Stimulated activated memory B cell treated with anti-CD40 and anti-IgM and Interleukin-4, amounts not matched to agents 10 μg/mL and 1 μg/mL and 100 μg/mL, for 72 hours (primary cell): ENCODE measurements at places on chromosomes 6 and 20.
A peak's percentile ranks its signal among the peaks of the same experiment; 100 is the strongest.

GRCh38 chr6:162267641-162268040 lies 459.9 kb downstream of the PRKN start:
- ATAC-seq: no peak

- no peak for ATAC-seq
Measured at GRCh38 chr20:58102744-58103516, 125.5 kb downstream of the ANKRD60 start.

DNA sequence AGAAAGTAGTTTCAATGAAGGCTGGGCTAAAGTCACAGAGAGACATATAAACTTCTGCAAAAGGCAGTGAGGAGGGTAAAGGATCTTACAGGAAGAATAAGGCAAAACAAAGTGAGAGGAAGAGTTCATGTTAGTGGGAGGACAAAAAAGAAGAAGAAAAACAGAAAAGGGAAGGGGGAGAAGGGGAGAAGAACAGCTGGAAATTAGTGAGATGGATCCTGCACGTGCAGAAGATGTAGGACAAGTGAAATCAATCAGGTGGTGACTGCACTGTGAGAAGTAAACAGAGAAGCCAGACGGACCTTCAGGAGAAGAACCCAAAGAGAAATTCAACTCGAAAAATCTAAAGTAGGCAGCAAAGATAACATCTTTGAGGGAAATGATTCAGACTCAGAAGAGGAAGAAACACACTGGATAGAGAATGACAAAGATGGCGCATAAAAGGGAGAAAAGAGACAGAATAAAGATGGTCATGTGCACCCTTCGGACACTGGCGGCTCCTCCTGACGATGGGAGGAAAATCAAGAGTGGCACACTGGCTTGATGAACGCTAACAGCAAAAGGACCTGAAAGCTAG lies 105.9 kb downstream of the MYB start:
- ATAC-seq: no peak

GRCh38 chr20:44861531-44862006 lies 23.9 kb upstream of the YWHAB start:
- ATAC-seq: no peak

- no peak for ATAC-seq
Measured at GRCh38 chr6:75812560-75812959, 63.5 kb downstream of the MYO6 start.

DNA sequence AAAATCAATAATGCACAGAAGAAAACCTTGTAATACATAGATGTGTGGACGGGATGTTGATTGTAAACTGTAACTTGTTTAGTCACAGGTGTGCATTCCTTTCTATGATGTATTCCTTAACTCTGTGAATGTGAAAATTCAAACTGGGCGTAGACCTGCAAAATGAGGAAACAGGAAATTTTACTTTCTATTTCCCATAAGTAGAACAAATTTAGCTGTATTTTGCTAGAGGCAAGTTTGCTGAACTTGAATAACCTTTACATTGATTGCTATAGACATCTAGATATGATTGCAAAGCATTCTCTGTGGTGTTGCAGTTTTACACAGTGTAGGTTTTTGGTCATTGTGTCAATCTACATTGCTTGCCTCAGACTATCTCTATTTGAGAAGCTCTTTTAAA lies 368.4 kb upstream of the MAN1A1 start:
- ATAC-seq: no peak

DNA sequence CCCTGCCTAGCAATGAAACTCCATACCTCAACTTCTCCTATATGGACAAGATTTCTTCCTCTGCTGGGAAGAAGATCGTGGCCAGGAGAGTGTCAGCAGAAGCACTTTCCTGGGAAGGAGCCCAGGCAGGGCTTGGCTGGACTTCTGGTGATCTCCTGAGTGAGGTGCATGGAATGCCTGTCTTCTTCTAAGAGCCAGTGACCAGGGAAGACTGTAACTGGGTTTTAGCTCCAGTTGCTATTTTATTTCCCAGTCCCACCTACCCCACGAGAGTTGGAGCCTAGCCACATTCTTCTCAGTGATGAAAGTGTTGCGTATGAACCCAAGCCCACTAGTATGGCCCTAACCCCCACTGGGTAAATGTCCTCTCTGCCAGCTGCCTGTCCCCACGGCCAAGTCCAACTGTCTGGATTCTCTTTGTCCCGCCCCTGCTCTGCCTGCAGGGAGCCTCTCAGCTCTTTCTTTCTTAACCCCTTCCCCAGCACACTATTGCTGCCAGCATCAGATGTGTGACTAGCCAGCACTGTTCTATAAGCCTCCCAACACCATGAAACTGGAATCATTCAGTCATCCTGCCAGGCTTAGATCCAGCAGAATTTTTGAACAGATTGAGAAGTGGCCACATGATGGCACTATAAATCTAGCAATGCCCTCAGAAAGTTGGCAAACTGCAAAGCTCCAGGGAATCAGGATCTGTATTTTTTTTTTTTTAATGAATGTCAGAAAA lies 69.8 kb upstream of the FAM184A start:
- no peak for ATAC-seq

DNA sequence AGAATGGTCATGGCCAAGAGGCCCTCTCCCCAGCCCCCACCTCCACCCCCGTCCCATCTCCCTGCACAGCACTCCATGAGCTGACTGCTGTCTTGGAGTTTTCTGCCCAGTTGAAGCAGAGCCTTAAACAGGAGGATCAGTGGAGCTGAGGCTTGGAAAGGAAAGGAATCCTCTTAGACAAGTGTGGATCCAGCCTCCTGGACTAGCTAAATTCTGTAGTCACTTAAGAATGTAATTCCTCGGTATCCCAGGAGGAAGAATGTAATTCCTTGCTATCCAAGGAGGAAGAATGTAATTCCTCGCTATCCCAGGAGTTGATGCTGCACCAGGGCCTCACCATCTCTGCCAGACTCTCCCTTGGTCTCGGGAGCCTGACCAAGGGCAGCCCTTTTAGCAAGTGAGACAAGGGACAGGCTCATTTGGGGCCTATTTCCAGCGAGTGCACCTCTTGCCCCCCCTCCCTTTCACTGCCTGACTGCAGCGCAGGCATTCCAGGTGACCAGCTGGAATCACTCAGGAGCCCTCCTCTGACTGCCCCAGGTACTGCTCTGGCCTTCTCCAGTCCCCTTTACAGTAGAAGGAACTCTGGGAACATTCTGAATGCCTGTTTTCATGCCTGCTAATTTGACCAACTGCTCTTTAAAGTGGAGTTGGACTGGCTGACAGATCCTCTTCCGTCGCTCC lies 76.2 kb downstream of the TCP11 start:
- ATAC-seq: no peak

GRCh38 chr6:118524686-118525085 lies 23.4 kb upstream of the PLN start:
- no peak for ATAC-seq

- ATAC-seq: no peak
Measured at GRCh38 chr20:34720266-34720665, 16.1 kb downstream of the TP53INP2 start.

DNA sequence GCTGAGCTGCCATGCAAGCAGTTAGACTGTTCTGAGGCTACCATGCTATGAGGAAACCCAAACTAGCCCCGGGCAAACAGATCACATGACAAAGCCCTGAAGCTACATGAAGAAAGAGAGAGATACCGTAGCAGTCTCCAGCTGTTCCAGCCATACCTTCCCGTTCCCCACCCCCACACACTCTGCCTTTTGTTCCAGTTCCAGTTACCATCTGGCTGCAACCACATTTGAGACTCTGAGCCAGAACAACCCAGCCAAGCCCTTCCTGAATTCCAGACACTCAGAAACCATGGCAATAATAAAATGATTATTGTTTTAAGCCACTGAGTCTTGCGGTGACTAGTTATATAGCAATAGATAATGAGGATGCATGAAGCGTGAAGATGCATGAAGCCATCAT lies 28.3 kb downstream of the RIN2 start:
- ATAC-seq: no peak

DNA sequence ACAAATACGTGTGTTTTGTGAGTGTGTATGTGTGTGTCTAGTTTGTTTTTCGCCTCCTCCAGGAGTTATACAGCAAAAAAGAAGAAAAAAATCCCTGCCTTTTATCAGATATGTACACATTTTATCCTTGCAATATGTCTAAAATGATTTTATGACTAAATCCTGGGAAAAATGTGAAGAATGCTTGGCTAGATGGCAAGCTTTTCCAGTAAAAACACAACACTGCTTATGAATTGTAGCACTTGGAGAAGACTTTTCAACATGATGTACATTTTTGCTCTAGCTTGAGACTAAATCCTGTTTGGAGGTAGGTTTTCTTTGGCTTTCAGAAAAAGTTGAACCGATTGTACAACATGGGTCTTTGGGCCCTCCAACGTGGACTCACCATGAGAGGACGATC lies 160.2 kb downstream of the GMPR start:
- ATAC-seq: no peak

- peak; percentile 80 for ATAC-seq
Measured at GRCh38 chr6:170516783-170517616, 36.1 kb downstream of the PSMB1 start.

- ATAC-seq: peak; percentile 94
Measured at GRCh38 chr20:1266167-1266973, at the start of gene SNPH. Gene SNPH (plus strand): TSS chr20:1266294. CDS start chr20:1296240, 29,946 bp downstream.

DNA sequence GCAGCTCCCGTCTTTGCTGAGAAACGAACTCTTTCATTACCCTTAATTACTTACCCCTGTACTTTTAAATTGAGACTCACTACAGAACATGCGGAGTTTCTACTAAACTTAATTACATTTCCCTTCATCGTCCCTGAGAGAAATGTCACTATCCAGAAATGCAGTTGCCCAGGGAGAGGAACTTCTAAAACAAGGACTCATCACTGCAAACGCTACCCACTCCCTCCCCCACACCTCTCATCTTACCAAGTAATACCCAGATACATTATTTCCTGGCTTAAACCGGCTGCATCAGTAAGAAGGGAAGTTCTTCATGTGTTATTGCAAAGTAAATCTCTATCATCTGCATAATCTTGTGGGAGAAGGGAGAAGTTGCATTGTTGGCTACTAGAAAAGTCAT lies 138.3 kb downstream of the IPCEF1 start:
- no peak for ATAC-seq

DNA sequence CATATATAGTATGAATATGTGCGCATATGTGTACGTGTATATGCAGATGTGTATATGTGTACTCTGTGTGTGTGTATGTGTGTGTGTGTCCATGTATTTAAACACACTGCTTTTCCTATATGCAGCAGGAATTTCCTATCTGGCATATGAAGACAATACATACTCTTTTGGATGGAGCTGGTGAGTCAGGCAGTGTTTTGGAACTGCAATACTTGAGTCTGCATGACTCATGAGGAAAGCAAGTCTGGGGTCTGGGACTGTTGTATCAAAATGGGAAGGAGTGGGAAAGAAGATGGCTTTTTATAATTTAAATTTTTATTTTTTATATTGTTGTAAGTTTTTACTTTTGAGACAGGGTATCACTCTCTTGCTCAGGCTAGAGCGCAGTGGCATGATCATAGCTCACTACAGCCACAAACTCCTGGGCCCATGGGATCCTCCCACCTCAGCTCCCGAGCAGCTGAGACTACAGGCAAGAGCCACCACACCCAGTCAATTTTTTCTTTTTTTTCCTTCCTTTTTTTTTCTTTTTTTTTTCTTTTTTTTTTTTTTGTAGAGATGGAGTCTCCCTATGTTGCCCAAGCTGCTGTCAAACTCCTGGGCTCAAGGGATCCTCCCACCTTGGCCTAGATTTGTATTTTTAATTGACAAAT lies 72.2 kb downstream of the ATXN1 start:
- ATAC-seq: no peak

DNA sequence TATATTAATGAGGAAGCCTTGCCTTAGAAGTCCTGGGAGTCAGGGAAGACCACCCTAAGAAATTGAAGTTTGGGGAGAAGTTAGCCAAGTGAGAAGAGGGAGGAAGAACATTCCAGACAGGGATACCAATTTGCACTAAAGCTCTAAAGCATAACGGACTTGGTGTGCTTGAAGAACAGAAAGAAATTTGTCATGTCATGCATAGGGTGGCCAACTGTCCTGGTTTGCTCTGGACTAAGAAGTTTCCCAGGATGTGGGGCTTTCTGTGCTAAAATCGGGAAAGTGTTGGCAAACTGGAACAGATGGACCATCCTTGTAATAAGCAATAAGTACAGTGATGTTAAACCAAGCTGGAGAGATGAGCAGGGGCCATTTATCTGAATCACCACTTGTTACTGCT lies 217.6 kb downstream of the ZNF217 start:
- ATAC-seq: no peak

DNA sequence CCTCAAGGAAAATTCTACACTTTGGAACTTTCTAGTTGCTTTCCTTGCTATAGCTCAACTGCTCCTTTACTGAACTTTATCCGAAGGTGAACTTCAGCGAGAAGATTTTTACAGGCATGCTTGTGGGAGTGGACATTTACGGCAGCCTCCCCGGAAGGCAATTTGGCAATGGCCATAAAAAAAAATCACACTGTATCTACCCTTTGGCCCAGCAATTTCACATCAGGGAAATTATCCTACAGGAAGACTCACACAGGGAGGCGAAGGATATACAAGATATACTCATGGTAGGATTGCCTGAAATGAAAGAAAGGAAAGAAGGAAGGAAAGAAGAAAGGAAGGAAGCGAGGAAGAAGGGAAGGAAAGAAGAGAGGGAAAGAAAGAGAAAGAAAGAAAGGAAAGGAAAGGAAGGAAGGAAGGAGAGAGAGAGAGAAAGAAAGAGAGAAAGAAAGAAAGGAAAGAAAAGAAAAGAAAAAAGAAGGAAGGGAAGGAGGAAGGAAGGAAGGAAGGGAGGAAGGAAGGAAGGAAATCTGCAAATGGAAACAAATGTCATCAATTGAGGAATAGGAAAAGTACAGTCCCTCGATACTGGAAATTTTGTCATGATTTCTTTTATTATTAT lies 25.7 kb downstream of the OVOL2 start:
- no peak for ATAC-seq

DNA sequence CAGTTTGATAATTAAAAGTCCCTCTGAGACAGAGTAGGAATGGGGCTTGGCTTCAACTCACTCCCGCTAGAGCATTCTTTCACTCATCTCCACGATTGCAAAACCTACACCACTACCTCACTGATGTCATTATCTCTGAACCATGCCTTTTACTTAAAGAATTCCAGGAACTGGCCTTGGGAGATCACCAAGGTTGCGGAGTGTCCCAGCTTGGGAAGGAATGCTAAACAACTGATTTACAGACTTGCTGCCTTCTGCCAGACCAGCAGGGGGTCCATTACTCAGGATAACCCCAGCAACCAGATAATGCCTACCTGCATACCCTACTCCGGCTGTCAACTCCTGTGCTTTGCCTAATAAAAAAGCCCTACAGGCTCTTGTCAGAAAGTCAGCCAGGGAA lies 102.2 kb upstream of the RALGAPA2 start:
- no peak for ATAC-seq

- peak; percentile 50 for ATAC-seq
Measured at GRCh38 chr6:85453490-85453889, 3.6 kb downstream of the NT5E start.
